Esophagus muscularis mucosa (tissue), 4 donors: ENCODE measurements at places on chromosomes 7 and 10. TPM values are rescaled to one million over a fixed set of nuclear protein-coding genes. Genes with fewer than 3 reads are reported as not detected.

The NUTM2D gene
- 3.4 TPM for total RNA-seq

DNA sequence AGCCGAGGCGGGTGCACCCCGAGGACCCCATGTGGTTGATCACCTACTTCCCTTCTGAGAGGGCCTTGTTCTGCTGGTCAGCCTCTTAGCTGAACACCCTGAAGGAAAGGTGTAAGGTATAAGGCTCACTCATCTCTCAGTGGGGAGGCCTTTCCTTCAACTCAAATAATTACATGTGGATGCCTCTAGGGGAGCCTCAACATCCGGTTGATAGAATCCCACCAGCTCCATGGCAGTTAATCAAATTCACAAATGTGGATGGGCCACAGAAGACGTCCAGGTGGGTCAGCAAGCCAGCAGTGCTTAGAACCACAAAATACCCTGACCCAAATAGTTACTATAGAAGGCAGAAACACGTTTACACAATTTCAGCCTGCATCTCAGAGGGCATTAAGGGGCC lies 37.7 kb upstream of the ZNF32 start:
- H3K27me3 ChIP-seq: no peaks in the 10 kb centered on the region
- no peak for DNase-seq
- no peak overlapping the region for H3K27ac ChIP-seq
- H3K36me3 ChIP-seq: no peaks in the 10 kb centered on the region
- H3K4me3 ChIP-seq: no peak overlapping the region
- H3K4me1 ChIP-seq: peaks cover 17% of the 10 kb centered on the region

The PPP1R9A gene
- total RNA-seq: 23.7 TPM

- H3K27ac ChIP-seq: peak overlapping the region; percentile 93
Observed at GRCh38 chr7:151754142-151754590, 122.7 kb downstream of the PRKAG2 start.

The PRLHR gene
- 3.0 TPM for total RNA-seq

- H3K36me3 ChIP-seq: no peaks in the 10 kb centered on the region
- H3K4me3 ChIP-seq: no peak overlapping the region
- H3K27me3 ChIP-seq: no peaks in the 10 kb centered on the region
- no peak overlapping the region for H3K27ac ChIP-seq
- H3K4me1 ChIP-seq: peaks cover 3% of the 10 kb centered on the region
- DNase-seq: no peak
Observed at GRCh38 chr10:122293961-122294380, 22.9 kb downstream of the BTBD16 start.

DNA sequence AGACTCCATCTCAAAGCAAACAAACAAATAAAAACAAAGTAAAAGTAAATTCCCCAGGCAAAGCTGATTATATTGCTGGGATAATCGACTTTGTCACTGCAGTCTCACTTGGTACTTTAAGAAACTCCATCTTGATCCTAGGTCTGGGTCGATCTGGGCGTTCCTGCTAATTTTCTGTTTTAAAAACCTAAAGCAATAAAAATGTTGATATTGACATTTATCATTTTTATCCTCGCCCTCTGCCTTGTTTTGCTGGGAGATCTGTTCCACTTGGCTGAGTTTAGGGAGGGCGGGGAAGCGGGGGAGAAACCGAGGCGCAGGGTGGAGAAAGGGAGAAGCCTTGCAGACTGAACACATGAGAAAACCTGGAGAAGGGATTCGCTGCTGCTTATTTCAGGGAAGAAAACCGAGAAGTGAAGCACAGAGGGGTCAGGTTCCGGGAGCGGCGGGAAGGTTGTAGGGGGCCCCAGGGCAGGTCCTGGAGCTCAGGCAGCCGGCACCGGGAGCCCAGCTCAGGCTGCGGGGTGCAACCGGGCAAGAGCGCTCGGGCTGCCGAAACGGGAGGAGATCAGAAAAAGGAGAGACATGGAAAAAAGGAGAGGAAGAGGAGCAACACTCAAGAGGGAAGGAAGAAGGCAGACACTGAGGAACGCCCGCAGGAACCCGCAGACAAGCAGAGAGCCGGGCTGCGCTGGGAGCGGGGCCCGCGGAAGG lies 27.3 kb upstream of the KMT2C start:
- H3K36me3 ChIP-seq: no peaks in the 10 kb centered on the region
- H3K27ac ChIP-seq: peak overlapping the region; percentile 100
- no peak for DNase-seq
- peaks cover 16% of the 10 kb centered on the region for H3K4me1 ChIP-seq
- H3K27me3 ChIP-seq: no peaks in the 10 kb centered on the region

The PAPSS2 gene
- 13.2 TPM for total RNA-seq

GRCh38 chr10:52768001-52768532 lies 4.5 kb downstream of the MBL2 start:
- peak; percentile 81 for DNase-seq
- no peaks in the 10 kb centered on the region for H3K4me1 ChIP-seq
- no peaks in the 10 kb centered on the region for H3K36me3 ChIP-seq
- no peaks in the 10 kb centered on the region for H3K27me3 ChIP-seq
